ENCODE measurements at places on chromosomes 16 and 17.

GRCh38 chr17:17866897-17867296 is 30.1 kb upstream of the SREBF1 start:
- no peak for DNase-seq

GRCh38 chr17:7950578-7950977 is 18.6 kb downstream of the CNTROB start:
- DNase-seq: no peak

DNA sequence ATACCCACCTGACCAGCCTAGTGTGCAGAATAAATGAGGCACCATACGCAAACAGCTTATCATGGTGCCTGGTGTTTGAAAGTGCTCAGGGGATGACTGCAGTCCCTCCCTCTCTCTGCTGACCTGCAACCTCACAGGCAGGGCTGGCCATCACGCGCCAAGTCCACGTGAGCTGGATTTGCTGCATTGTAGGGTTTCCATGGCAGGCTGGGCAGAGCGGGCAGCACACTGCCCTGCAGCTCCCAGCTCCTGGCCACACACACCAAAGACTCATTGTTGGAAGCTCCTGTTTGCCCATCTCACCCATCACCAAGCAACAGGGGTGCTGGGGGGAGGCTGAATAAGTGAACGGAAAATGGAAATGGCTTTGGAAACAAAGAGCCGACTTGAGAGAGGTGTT is 81.8 kb downstream of the IRX3 start:
- DNase-seq: no peak

GRCh38 chr16:29663016-29663806 is at the start of gene SPN:
Gene SPN, plus strand, starts transcription at chr16:29663247. Its CDS starts 482 bp downstream, at chr16:29663729.
- no peak for DNase-seq

- no peak for DNase-seq
These were observed 42.8 kb downstream of the PKD1 start for GRCh38 chr16:2092866-2093265.

- DNase-seq: no peak
These were observed 26.2 kb upstream of the FOXK2 start for GRCh38 chr17:82493226-82493781.

DNA sequence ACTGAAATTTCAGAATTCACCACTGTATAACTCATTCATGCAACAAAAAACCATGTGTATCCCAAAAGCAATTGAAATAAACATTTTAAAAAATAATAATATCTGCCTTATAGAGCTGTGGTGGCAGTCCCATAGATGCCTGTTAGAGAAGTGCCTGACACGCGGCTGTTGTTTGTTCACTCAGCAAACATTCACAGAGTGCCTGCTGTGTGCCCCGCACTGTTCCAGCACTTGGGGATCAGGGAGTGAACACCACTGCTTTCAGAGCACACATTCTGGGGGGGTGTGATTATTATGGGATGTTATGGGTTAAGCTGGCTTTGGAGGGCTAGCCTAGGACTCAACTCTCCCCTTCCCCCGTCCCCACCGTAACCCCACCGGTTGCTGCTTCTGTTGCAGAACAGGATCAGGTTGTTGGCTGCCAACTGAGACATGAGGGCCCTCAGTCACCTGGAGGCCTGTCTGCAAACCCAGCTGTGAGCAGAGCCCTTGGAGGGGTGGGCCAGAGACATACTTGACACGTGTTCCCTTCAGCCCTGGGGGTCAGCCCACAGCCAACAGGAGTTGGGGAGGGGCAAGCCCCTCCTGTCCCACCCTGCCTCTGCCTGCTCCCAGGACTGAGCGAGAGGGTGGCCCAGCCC is 103.3 kb upstream of the CIBAR2 start:
- no peak for DNase-seq

- DNase-seq: peak; percentile 52
These were observed 86.6 kb downstream of the SNX11 start for GRCh38 chr17:48194097-48194550.

DNA sequence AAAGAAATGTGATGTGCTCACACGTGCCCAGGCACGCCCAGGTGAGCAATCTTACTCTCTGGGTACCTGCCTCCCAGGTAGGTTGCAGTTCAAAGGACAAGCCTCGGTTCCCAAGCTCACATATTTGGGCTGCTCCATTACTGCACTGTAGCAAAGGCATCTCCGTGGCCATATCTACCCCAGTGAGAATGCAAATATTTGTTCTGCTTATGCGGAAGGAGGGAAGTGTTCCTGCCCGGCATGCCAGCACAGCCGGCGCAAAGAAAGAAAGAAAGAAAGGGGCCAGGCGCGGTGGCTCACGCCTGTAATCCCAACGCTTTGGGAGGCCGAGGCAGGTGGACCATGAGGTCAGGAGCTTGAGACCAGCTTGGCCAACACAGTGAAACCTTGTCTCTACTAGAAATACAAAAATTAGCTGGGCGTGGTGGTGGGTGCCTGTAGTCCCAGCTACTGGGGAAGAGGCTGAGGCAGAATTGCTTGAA is 30.7 kb downstream of the SLC43A2 start:
- DNase-seq: no peak

- DNase-seq: no peak
These were observed 32.3 kb downstream of the PECAM1 start for GRCh38 chr17:64358261-64358788.

GRCh38 chr16:57026778-57027062 is 37.4 kb downstream of the NLRC5 start:
- no peak for DNase-seq

GRCh38 chr16:14562691-14563491 is 67.2 kb downstream of the PARN start:
- no peak for DNase-seq

GRCh38 chr17:68197091-68197996 is 50.5 kb upstream of the AMZ2 start:
- no peak for DNase-seq

DNA sequence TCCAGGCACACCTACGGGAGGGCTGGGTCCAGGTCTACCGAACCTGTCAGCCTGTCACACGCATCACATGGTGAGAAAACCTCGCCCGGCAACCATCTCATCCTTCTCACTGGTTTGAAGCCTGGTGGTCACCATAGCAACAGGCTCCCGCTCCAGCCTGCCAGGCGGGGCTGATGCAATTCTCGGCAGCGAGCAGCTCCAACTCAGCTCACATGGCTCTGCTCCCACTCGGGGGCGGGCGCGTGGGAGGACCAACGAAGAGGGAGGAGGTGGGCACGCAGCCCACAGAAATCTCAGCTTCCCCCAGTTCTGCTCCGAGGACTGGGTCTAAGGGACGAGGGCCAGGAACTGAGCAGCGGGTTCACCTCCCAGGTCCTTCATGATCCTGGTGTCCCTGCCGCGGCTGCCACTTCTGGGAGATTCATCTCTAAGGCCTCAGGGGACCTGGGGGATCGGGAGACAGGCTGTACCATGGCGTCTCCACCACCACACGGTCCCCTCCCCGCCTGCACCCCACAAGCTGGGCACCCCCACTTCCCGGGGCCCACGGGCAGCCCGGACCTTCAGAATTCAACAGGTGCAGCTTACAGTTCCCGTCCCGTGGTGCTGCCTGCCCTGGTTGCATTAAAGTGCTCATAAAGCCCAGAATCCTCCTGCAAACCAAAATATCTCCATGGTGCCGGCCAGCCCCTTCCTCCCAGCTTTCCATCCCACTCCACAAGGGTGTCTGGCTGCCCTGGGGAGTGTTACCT is 25.8 kb downstream of the ABR start:
- DNase-seq: no peak

- DNase-seq: no peak
These were observed 23.6 kb downstream of the SCPEP1 start for GRCh38 chr17:57001541-57001940.

DNA sequence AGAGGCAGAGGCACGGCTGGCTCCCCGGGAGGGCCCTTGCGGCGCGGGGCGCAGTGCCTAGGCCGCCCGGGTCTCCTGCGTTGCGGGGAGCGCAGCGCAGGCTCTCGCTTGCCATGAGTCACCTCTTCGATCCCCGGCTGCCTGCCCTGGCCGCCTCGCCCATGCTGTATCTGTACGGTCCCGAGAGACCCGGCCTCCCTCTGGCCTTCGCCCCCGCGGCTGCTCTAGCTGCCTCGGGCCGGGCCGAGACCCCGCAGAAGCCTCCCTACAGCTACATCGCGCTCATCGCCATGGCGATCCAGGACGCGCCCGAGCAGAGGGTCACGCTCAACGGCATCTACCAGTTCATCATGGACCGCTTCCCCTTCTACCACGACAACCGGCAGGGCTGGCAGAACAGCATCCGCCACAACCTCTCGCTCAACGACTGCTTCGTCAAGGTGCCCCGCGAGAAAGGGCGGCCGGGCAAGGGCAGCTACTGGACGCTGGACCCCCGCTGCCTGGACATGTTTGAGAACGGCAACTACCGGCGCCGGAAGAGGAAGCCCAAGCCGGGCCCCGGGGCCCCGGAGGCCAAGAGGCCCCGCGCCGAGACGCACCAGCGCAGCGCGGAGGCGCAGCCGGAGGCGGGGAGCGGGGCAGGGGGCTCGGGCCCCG is 390 bp downstream of the FOXL1 start:
- DNase-seq: peak; percentile 61

GRCh38 chr16:11327277-11328171 is 17.7 kb upstream of the RMI2 start:
- no peak for DNase-seq

DNA sequence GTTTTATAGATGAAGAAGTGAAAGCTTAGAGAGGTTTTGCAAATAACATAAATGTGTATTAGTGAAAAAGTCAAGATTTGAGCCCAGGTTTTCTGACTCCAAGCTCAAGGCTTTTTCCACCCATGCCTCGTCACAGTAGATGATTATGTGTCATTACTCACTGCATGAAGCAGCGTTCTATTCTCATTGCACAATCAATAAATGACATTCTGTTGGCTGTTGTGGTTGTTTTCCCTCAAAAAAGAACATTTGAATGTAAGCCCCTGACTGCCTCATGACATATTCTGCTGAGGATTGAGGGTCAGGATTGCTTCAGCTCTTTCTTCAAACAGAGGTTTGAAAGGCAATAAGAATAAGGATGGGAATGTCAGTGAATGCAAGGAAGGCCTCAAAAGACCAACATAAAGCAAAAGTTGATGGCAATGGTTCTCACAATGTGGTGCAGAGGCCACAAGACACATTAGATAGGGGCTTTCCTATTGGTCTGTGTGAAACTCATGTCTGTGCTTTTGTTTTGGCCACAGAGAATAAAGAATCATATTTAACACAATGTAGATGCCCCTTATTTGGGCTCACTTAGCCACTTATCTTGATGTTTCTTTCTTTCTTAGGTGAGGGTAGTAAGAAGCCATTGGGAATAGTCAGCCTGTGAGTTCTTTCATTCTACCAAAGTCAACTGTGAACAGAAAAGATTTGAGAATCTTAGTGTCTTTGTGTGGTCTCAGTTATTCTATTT is 5.4 kb upstream of the MMD start:
- DNase-seq: peak; percentile 87

DNA sequence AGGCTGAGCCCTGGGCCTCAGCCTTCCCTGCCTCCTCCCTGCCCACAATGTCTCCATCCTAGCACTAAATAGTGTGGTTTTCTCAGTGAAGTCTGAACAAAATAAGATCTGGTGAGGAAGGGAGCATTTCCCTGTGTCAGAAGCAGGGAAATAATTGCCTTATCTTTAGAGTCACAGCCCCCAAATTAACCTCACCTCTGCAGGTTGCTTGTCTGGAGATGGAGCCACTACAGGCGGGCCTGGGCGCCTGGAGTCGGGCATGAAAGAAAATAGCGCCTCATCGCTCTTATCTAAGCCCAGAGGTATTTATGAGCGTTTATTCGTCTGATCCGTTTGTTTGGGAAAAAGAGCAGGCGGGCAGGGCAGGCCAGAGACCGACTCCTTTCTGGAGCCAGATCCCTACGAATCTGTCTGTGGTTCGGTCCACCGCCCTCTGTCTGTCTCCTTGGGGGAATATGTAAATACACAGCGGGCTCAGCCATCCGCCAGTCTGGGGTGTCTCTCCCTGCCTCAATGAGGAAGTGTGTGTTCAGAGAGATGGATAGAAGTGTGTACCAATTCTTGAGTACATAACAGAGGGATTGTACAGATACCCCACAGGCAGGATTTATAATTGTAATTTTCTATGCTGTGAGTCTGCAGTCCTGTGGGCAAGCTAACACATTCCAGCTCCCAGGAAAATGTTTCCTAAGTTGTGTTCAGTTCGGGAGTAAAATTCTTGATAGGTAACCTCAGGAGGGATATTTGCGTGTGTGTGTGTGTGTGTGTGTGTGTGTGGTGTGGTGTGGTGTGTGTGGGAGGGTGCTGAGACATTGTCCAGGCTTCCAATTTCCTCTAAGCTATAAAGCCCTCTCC is 4.3 kb downstream of the HOXB6 start:
- DNase-seq: no peak
